Cerebellum (tissue), 4 donors: ENCODE measurements at places on chromosomes 2 and 18. TPM values are rescaled to one million over a fixed set of nuclear protein-coding genes. Genes with fewer than 3 reads are reported as not detected.

GRCh38 chr18:574865-575645 lies 5.1 kb upstream of the CETN1 start:
- DNase-seq, result no peak

GRCh38 chr2:113113807-113114206 lies 13.6 kb upstream of the IL1RN start:
- DNase-seq, result no peak

LYPD6B gene
- total RNA-seq, result 0.91 TPM

FIGN gene
- 22.1 TPM for total RNA-seq
